Activated naive CD4-positive, alpha-beta T cell (primary cell): ENCODE measurements at places on chromosomes 7 and 10.

- DNase-seq, result no peak
These were observed 151.0 kb upstream of the INSYN2A start for GRCh38 chr10:127347202-127347959.

DNA sequence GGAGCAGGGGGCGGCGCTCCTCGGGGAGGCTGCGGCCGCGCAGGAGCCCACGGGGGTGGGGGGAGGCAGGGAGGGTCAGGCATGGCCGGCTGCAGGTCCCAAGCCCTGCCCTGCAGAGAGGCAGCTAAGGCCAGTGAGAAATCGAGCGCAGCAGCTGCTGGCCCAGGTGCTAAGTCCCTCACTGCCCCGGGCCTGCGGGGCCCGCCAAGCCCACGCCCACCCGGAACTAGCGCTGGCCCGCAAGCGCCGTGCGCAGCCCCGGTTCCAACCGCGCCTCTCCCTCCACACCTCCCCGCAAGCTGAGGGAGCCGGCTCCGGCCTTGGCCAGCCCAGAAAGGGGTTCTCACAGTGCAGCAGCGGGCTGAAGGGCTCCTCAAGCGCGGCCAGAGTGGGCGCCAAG is 28.3 kb upstream of the TES start:
- DNase-seq, result no peak

DNA sequence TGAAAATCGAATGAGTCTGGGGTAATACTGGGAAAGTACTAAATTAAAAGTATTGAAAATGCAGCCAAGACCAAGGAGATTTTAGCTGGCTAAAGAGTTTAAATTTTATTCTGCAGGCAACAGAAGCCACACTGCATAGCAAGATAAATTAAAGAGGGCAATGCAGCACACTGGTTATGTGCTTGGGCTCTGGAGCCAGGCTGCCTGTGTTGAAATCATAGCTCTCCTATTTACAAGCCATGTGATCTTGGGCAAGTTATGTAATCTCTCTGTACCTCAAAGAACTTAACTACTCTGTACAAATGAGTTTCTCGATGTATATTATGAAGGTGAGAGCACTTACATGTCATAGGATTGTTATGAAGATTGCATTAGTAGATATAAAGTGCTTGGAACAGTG is 9.9 kb downstream of the SLC25A13 start:
- DNase-seq, result no peak

DNA sequence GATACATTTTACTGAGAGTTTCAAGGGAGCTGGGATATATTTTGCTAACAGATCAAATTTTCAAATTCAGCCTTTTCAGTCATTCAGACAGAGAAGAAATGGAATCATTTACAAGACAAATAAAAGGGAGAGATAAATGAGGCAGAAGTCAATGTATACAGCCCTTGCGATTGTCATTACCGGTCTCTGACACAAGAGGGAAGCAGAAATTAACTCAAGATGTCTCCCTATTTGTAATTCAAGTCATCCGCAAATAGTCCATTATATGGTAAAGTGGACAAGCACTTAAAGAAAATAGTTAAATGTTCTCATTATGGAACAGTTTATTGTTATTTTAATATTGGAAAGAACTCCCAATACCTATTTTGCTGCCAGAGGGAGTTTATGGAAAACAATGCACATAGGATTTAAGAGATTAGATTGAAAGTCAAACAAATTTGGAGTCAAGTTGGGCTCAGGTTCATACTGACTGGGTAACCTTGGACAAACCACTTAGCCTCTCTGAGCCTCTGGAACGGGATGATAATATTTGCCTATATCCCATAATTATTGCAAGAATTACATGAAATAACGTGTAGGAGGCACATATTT is 89.3 kb upstream of the PRKCQ start:
- DNase-seq, result no peak

DNA sequence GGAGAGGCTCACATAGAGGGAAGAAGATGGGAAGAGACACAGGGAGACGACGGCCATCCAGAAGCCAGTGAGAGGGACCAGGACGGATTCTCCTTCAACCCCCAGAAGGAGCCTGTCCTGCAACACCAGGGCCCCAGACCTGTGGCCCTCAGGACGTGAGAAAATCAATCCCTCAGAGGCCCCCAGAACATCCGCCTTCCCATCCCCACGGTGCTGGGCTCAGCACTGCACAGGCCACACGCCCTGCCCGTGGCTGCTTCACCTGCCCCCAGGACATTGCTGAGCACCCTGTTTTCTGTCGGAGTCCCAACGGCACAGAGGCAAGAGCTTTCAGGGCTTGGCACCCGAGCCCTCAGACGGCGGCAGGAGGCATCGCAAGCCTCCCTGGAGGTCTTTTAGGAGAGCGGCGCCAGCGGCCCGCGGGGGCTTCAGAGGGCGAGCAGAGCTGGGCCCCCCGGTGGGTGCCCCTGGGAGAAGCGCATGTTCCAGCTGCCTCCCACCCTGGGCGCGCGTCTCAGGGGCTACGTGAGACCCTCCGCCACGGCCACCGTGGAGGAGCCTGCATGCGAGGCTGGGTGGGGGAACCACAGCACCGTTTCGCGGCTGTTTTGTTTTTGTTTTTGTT is 42.8 kb downstream of the PDGFA start:
- DNase-seq, result no peak

GRCh38 chr10:120327675-120328074 is 129.4 kb upstream of the PLPP4 start:
- no peak for DNase-seq

- no peak for DNase-seq
These were observed 7.5 kb upstream of the KLF14 start for GRCh38 chr7:130741331-130741995.

GRCh38 chr7:102024005-102024768 is 206.8 kb downstream of the CUX1 start:
- no peak for DNase-seq

DNA sequence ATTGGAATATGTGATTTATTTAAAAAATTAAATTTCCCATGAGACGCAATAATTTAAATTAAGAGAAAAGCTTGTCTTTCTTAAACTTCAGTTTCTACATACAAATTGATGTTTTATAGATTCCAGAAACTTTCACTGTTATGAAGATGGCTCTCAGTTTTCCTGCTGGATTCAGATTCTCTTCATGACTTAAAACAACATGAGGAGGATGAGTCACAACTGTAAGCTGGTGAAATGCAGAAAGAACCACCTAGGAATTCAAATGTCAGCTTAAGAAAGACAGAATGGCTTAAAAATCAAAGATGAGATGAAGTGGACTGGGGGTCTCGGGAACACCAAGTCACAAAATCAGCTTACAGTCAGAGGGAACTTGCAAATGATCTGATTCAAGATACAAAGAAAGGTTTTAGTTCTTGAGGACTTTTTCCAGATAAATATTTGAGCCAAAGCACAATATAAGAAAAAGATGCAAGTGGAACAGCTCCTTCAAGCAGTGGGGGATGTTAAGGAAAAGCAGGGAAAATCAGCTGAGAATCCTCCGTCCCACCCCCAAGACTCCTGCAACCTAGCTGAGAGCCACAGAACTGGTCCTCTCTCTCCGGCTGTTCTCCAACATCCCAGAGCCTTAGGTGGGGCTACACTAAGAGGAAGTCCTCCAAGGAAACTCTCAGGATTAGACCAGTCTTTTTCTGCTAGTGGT is 279.8 kb downstream of the KCNMA1 start:
- no peak for DNase-seq

GRCh38 chr7:23472556-23472955 is 2.3 kb upstream of the IGF2BP3 start:
- DNase-seq, result no peak

- DNase-seq, result no peak
These were observed 65.0 kb upstream of the ZNF746 start for GRCh38 chr7:149562602-149563001.

- no peak for DNase-seq
These were observed 29.3 kb downstream of the ZNF777 start for GRCh38 chr7:149431486-149432120.

- DNase-seq, result no peak
These were observed 78.6 kb upstream of the CAPZA2 start for GRCh38 chr7:116783666-116784318.

- no peak for DNase-seq
These were observed 202.9 kb downstream of the GRM3 start for GRCh38 chr7:86846494-86847190.
